Left ventricle myocardium inferior (tissue), 1 donor: ENCODE measurements at places on chromosomes 12 and 14. TPM values are rescaled to one million over a fixed set of nuclear protein-coding genes. Genes with fewer than 3 reads are reported as not detected.

DNA sequence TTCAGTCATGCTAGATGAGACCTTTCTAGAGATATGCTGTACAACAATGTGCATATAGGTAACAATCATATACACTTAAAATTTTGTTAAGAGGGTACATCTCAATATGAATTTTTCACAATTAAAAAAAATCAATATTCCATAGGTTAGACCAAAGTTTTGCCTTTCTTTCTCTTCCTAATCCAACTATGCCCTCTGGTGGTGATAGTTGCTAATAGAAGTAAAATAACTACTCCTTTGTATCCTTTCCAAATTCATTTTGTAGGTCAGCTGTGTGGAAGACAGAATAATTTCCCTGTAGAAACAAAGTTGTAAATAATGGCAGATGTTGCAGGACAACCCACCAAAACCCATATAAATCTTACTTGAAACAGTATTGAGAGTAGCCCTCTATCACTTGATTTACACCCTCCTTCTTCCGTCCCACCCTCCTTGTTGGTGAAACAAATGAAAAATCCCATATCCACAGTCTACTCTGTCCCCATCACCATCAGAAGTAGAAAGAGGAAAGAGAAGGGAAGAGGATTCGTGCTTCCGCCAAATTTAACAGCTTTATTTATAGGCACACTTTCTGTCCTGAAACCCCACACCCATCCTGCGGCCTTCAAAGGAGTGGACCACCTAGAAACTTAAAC, 34.2 kb upstream of the KICS2 start:
- no peak for DNase-seq
- no peaks in the 10 kb centered on the region for H3K27me3 ChIP-seq
- H3K4me1 ChIP-seq: no peaks in the 10 kb centered on the region
- peak overlapping the region; percentile 6 for H3K4me3 ChIP-seq

FZD10 gene
- 0.05 TPM for total RNA-seq

GALNT16 gene
- 70.5 TPM for total RNA-seq

- no peaks in the 10 kb centered on the region for H3K27me3 ChIP-seq
- no peak overlapping the region for H3K4me3 ChIP-seq
- peak; percentile 88 for DNase-seq
Observed at GRCh38 chr14:95389471-95390011, 69.8 kb upstream of the CLMN start.

DNA sequence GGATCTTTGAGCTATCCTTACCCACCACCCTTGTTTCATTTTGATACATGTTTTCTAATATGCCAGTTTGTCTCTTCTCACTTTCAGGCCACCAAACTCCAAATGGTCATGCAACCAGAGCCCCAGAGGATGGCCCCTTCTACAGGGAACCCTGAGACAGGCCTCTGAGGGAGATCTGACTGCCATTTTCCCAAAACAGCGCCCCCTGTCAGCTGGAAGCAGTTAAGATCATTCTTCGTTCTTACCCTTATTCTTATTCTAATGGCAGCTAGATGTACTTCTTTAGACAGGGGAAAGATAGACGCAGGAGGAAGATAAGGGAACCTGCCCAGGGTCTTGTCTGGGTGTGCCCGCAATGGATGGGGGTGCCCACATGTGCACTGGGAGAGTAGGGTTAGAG, 38.4 kb downstream of the C12orf56 start:
- H3K4me1 ChIP-seq: no peaks in the 10 kb centered on the region
- no peak overlapping the region for H3K4me3 ChIP-seq
- no peak for DNase-seq
- no peaks in the 10 kb centered on the region for H3K36me3 ChIP-seq
- no peaks in the 10 kb centered on the region for H3K27me3 ChIP-seq

DNA sequence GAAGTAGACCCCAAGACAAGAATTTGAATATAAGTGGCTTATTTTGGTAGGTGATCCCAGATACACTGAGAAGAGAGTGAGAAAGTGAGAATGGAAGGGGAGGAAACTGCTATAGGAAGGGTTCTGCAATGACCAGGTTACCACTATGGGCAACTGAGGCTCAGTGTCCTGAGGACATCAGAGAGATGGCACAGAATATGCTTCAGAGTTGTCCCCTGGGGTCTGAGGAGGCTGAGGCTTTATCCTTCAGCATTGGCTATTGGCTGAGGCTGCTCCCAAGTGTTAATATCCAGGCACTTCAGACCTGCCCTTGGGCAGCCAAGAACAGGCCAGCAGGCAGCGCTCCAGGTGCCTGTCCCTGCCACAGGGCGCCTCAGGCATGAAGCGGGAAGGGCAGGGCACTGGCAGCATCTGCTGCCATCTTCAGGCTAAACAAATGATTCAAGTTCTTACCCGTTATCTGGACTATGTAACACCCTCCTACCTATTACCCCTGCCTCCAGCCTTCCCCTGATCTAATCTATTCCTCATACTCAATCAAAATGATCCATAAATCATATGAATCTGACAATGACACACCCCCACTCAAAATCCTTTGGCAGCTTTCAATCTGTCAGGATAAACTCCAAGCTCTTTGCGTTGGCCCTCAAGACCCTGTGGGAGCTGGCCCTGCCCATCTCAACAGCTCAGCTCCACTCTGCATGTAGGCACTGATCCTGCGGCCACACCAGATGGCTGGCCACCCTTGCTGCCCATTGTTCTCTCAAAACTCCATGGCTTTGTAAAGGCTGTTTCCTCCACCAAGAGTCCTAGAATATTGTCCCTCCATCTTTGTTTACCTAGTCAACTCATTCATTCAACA, 42.4 kb downstream of the CKAP4 start:
- no peaks in the 10 kb centered on the region for H3K27me3 ChIP-seq
- no peaks in the 10 kb centered on the region for H3K4me1 ChIP-seq
- H3K4me3 ChIP-seq: no peak overlapping the region
- H3K36me3 ChIP-seq: no peaks in the 10 kb centered on the region
- DNase-seq: peak; percentile 68
- H3K27ac ChIP-seq: peak overlapping the region; percentile 37

CD4 gene
- 7.4 TPM for total RNA-seq

DNA sequence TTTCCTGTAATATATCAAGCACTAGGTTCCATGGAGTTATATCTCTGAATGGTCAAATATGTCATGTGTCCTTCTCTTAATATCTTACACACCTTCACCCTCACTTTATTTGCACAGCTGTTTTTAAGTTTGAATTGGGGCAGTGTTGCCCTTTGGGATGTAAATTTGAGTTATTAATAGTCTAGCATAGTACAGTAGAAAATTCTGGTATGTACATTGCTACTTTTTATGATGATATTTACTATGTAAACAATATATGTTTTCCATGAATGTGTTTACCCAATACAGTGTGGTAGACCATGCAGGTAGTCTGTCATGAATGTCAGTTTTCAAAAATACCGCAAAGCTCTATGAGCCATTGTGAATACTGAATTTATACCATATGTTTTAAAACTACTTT, 50.5 kb downstream of the METTL25 start:
- no peak overlapping the region for H3K4me3 ChIP-seq
- H3K4me1 ChIP-seq: no peaks in the 10 kb centered on the region
- H3K36me3 ChIP-seq: peaks cover 22% of the 10 kb centered on the region
- H3K27ac ChIP-seq: no peak overlapping the region

- H3K27ac ChIP-seq: no peak overlapping the region
- H3K4me3 ChIP-seq: no peak overlapping the region
- no peaks in the 10 kb centered on the region for H3K4me1 ChIP-seq
Observed at GRCh38 chr14:68856572-68856971, 63.7 kb upstream of the ZFP36L1 start.

PTPRQ gene
- total RNA-seq: 0.27 TPM

GRCh38 chr14:101350691-101351090, 210.6 kb upstream of the DIO3 start:
- DNase-seq: no peak
- H3K4me3 ChIP-seq: no peak overlapping the region
- no peaks in the 10 kb centered on the region for H3K4me1 ChIP-seq
- no peaks in the 10 kb centered on the region for H3K27me3 ChIP-seq
- no peaks in the 10 kb centered on the region for H3K36me3 ChIP-seq
- H3K27ac ChIP-seq: no peak overlapping the region

DNA sequence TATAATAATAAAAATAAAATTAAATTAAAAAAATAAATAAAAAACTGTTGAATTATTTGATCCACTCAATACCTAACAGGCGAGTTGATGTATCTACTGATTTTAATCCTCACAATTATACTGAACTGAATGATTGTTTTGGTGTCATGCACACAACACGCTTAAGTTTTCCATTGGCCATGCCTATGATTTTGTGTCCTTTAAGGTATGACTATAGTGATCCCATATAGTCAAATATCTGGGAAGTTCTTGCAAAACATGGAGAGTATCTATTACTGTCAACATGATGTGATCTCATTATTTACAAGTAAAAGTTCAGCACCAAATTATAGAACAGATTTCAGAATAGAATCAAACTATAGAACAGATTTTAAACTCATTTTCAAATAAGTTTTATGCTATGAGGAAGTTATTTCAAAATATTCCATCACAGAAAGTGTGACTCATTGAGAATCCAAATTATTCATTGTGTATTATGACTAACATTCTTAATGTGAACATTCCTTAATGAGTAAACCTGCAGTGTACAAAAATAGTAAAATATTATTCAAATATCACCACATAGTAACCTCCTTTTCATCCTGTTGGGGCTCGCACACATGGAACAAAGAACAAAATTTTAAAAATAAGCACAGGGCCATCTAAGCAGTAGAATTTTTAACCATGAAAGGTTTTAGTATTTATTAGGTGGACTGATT, 190.4 kb downstream of the SLC25A21 start:
- no peak overlapping the region for H3K4me3 ChIP-seq
- no peak for DNase-seq
- H3K4me1 ChIP-seq: no peaks in the 10 kb centered on the region
- no peaks in the 10 kb centered on the region for H3K36me3 ChIP-seq

- DNase-seq: no peak
- H3K36me3 ChIP-seq: no peaks in the 10 kb centered on the region
- H3K27me3 ChIP-seq: no peaks in the 10 kb centered on the region
- no peak overlapping the region for H3K4me3 ChIP-seq
- peaks cover 68% of the 10 kb centered on the region for H3K4me1 ChIP-seq
Observed at GRCh38 chr14:104683653-104684448, 5.6 kb upstream of the INF2 start.

SSTR1 gene
- total RNA-seq: 0.69 TPM

OR6C70 gene
- not detected for total RNA-seq

DNA sequence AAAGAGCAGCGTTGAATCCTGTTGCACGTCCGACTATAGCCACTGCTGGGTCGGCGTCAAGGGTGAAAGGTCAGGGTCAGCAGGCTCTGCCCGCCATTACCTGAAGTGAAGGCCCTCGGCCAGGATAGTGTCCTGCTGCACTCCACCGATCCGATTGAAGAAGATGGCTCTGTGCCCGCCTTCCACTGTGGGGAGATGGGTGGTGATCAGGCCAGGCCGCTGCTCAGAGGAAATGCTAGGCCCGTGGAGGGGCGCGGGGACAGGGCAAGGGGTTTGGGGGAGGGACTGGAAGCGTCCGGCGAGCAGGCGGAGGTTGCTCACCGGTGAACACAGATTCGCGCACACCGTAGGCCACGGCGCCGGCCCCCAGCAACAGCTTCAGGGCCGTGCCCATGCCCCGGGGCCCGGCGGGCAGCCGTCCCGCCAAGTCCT, 352 bp downstream of the PHB2 start:
- H3K27ac ChIP-seq: peak overlapping the region; percentile 93
- no peak for DNase-seq
- H3K36me3 ChIP-seq: peaks cover 54% of the 10 kb centered on the region
- no peaks in the 10 kb centered on the region for H3K27me3 ChIP-seq
- peaks cover 52% of the 10 kb centered on the region for H3K4me1 ChIP-seq

DBX2 gene
- total RNA-seq: 0.14 TPM

ZFYVE1 gene
- 14.4 TPM for total RNA-seq

FKBP3 gene
- total RNA-seq: 107 TPM

GRCh38 chr12:75739912-75740311, 228.5 kb upstream of the KRR1 start:
- H3K4me3 ChIP-seq: no peak overlapping the region
- no peak for DNase-seq
- H3K36me3 ChIP-seq: no peaks in the 10 kb centered on the region
- peaks cover 2% of the 10 kb centered on the region for H3K4me1 ChIP-seq
- no peak overlapping the region for H3K27ac ChIP-seq
- H3K27me3 ChIP-seq: no peaks in the 10 kb centered on the region

DNA sequence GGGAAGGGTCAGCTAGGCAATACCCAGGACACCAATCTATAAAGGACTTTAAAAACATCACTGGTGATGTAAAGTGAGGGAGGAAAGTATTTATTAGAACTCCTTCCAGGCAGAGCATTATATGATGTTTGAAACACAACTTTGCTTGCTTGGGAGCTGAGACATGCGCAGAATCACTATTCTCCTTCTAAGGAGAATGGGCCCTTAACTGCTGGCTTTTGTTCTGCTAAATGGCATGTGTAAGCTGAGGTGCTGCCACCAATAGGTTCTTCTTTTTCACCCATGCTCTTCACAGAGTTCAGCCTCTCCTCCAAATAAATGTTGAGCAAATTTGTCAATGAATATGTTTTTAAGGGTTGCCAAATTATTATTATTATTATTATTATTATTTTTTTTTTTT, 3.9 kb downstream of the STAC3 start:
- peaks cover 20% of the 10 kb centered on the region for H3K4me1 ChIP-seq
- H3K4me3 ChIP-seq: no peak overlapping the region
- no peak overlapping the region for H3K27ac ChIP-seq
- DNase-seq: no peak
- peaks cover 30% of the 10 kb centered on the region for H3K27me3 ChIP-seq

DNA sequence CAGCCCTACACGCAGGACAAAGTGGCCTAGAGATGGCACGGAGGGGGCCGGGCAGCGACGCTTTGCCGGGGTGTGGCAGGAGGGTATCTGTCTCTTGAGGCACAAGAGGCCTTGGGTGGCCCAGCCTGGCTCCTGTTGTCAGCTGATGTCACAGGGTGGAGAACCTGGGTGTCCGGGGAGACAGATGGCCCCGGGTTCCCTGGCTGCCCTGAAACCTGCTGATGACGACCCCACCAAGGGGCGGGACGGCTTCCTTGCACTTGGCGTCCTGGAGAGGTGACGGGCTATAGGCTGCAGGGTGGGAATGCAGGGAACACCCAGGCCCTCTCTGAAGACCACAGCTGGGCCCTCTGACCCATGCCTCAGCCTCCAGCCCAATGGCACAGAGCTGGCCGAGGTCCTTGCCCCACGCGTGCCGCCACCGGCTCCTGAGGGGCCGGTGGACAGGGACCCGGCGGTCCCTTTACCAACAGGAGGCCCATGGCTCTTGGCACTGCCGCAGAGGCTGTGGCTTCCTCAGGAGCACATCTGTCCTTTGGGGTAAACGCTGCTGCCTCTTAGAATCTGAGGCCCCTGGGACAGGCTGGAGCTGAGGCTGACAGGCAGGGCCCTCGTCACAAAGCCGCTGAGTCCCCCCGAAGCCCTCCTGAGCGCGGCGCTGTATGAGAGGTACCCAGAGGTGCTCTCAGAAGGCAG, 16.4 kb downstream of the TRMT61A start:
- peak; percentile 14 for DNase-seq
- peaks cover 73% of the 10 kb centered on the region for H3K4me1 ChIP-seq
- H3K36me3 ChIP-seq: no peaks in the 10 kb centered on the region
- H3K27me3 ChIP-seq: no peaks in the 10 kb centered on the region
- H3K4me3 ChIP-seq: no peak overlapping the region
- peak overlapping the region; percentile 76 for H3K27ac ChIP-seq
